ENCODE measurements at places on chromosomes 7 and 10. TPM values are rescaled to one million over a fixed set of nuclear protein-coding genes. Genes with fewer than 3 reads are reported as not detected.

DNA sequence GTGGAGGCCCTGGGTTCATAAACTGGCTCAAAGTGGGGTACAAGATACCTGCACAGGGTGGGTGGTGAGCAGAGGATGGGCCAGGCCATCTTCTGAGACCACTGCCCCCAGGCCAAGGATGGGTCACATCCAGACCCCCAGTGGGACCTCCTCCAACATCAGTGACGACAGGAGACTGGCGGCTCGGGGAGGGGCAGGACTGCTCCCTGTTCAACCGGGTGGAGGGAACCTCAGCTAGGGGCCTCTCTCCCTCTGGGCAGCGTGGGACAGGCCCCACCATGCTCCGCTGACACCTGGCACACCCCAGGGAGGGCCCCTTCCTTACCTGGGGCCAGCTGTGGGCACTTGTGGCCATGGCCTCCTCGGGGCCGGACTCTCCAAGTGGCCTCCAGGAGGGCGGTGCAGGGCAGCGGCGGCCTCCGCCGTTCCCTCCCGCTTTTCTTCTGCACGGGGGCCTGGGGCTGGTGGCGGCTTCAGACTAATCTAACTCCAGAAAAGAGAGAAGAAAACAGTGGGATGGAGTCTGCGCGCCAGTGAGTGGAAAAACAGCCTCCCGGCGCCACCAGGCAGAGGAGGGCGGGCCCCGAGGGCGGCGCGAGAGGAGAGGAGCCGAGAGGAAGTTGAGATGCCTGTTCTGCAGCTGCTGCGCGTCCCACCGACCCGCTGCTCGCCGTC lies at the start of gene CALHM2:
TSS of gene CALHM2 (minus strand) at position 540 of the 675 bp plus-strand sequence. CDS start 2,429 bp downstream, outside the sequence.
- H3K27ac ChIP-seq = peak within 1 kb of the TSS; percentile 92
- peaks cover 71% of the 10 kb centered on the region for H3K4me1 ChIP-seq
- H3K36me3 ChIP-seq = peaks cover 53% of the 10 kb centered on the region
- H3K4me3 ChIP-seq = peak within 1 kb of the TSS; percentile 98
- peak; percentile 74 for DNase-seq
- H3K27me3 ChIP-seq = no peaks in the 10 kb centered on the region

GRCh38 chr10:93390306-93391090 lies 91.6 kb downstream of the MYOF start:
- no peak for DNase-seq
- H3K36me3 ChIP-seq = no peaks in the 10 kb centered on the region
- no peak overlapping the region for H3K4me3 ChIP-seq
- no peaks in the 10 kb centered on the region for H3K27me3 ChIP-seq

DNA sequence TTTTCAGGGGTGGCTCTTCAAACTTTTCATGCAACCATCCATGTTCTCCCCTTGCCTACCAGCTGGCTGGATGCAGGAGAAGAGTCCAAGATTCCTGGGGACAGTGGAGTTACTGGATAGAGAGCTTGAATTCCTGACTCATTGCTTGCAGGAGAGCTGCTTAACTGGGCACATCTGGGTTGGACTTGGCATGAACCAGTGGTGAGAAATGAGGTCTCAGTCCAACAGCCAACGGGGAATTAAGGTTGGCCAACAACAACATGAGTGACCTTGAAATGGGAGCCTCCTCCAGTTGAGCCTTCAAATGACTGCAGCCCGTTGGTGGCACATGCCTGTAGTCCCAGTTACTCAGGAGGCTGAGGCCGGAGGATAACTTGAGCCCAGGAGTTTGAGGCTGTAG lies 58.1 kb upstream of the OPN4 start:
- no peak overlapping the region for H3K4me3 ChIP-seq
- H3K27me3 ChIP-seq = no peaks in the 10 kb centered on the region
- H3K27ac ChIP-seq = no peak overlapping the region
- DNase-seq = no peak
- no peaks in the 10 kb centered on the region for H3K36me3 ChIP-seq

GRM3 gene
- not detected for total RNA-seq

GRCh38 chr7:15947754-15948153 lies 261.3 kb upstream of the MEOX2 start:
- no peak overlapping the region for H3K4me3 ChIP-seq
- DNase-seq = no peak
- no peaks in the 10 kb centered on the region for H3K36me3 ChIP-seq

GRCh38 chr7:150420242-150420641 lies 30.2 kb upstream of the GIMAP8 start:
- H3K27ac ChIP-seq = no peak overlapping the region
- H3K36me3 ChIP-seq = no peaks in the 10 kb centered on the region
- peaks cover 4% of the 10 kb centered on the region for H3K27me3 ChIP-seq
- no peak for DNase-seq
- no peak overlapping the region for H3K4me3 ChIP-seq
- H3K4me1 ChIP-seq = peaks cover 10% of the 10 kb centered on the region

- no peak overlapping the region for H3K4me3 ChIP-seq
- H3K27me3 ChIP-seq = no peaks in the 10 kb centered on the region
- peaks cover 3% of the 10 kb centered on the region for H3K4me1 ChIP-seq
- H3K27ac ChIP-seq = no peak overlapping the region
- H3K36me3 ChIP-seq = no peaks in the 10 kb centered on the region
These were observed 50.5 kb downstream of the MRC1 start for GRCh38 chr10:17859492-17860156.

GRCh38 chr10:112753961-112754411 lies 196.1 kb upstream of the TCF7L2 start:
- no peaks in the 10 kb centered on the region for H3K4me1 ChIP-seq
- no peaks in the 10 kb centered on the region for H3K27me3 ChIP-seq
- H3K27ac ChIP-seq = no peak overlapping the region
- H3K36me3 ChIP-seq = no peaks in the 10 kb centered on the region

- no peaks in the 10 kb centered on the region for H3K27me3 ChIP-seq
- no peak overlapping the region for H3K4me3 ChIP-seq
- DNase-seq = no peak
- no peak overlapping the region for H3K27ac ChIP-seq
These were observed 10.2 kb downstream of the MYL10 start for GRCh38 chr7:101618916-101619315.

LMTK2 gene
- total RNA-seq = 10.2 TPM

DNA sequence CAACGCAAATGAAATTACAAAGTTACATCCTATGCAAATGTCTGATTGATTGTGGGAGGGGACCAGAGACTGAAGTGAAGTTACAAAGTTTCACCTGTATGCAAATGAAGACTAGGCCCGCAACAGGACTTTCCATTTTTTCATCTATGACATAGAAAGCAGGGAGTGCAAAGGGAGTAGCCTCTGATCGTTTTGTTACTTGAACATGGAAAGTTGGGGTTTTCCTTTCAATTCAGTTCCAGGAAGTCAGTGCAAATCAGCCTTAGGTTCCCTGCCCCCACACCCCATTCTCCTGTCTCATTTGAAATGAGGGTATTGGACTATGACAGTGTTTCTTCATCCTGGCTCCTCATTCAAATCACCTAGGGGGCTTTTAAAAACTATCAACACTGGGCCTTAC lies 96.9 kb upstream of the HABP2 start:
- DNase-seq = no peak
- H3K27ac ChIP-seq = no peak overlapping the region
- H3K4me3 ChIP-seq = no peak overlapping the region
- no peaks in the 10 kb centered on the region for H3K36me3 ChIP-seq
- no peaks in the 10 kb centered on the region for H3K4me1 ChIP-seq

DNA sequence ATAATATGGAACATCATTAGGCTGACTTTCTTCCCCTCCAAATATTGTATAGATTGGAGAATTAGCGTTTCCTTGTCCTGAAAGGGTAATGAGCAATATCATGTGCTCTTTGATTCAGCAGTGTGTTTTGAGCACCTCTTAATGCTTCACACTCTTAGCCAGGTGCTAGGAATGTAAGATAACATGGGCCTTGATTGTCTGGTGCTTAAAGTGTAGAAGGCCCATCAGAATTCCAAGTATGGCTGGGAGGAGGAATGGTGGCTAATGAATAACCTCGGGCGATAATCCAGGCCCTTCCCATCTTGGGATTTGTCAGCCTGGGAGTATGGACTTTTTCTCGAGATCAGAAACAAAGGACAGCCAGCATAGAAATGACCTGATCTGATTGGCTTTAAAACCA lies 8.6 kb downstream of the TSPAN13 start:
- H3K27me3 ChIP-seq = peaks cover 7% of the 10 kb centered on the region
- peaks cover 9% of the 10 kb centered on the region for H3K4me1 ChIP-seq

DNA sequence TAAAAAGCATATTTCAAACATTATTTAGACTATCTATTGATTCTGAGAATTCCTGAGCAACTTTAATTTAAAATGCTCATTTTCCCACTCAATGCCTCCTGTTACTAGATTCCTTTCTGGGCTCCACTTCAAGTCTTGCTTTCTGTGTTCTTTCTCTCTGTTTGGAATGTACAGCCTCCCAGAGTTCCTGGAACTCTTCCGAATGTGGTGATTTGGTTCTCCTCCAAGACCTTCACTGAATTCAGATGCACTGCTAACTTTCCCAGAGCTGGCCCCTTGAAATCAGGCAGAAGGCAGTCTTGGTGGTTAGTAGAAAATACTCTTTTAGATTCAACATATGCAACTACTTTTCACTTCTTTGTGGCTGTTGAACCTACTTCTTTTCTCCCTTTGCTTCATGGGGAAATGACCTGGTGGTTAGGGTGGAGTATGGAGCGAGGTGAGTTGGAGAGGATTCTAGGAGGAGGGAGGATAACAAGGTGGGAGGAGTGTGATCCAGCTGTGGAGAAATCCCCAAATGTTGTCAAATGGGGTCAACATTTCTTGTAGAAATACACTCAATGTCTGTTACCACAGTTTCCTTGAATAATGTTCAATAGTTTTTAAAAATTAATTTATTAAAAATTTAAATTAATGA lies 27.9 kb upstream of the CCDC7 start:
- H3K27ac ChIP-seq = no peak overlapping the region
- H3K36me3 ChIP-seq = no peaks in the 10 kb centered on the region
- H3K4me1 ChIP-seq = peaks cover 4% of the 10 kb centered on the region
- H3K4me3 ChIP-seq = no peak overlapping the region
- H3K27me3 ChIP-seq = peaks cover 5% of the 10 kb centered on the region
- DNase-seq = no peak

DNA sequence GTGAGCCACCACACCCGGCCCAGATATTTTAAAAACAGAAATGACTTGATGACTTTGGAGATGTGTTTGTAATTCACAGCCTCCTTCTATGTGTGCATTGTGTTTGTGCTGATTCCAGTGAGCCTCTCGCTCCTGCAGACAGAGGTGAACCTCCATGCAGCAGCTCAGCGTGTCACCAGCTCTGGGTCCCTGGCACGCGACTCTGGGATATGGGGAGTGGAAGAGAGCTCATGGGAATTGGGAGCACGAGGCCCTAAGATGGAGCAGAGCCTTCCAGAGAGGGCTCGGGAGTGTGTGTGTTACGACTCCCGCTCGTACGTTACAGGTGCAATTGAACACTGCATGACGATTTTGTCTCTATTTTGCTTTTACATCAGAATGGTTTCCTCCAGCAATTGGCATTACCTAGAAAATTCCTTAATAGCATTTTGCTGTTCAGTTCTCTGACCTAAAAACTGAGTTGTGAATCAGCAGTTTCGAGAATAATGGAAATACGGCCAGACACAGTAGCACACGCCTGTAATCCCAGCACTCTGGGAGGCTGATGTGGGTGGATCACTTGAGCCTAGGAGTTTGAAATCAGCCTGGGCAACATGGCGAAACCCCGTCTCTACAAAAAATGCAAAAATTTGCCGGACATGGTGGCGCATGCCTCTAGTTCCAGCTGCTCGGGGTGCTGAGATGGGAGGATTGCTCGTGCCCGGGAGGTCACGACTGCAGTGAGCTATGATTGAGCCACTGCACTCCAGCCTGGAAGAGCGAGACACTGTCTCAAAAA lies 204.6 kb downstream of the CUX1 start:
- no peaks in the 10 kb centered on the region for H3K36me3 ChIP-seq
- H3K27ac ChIP-seq = no peak overlapping the region
- H3K4me1 ChIP-seq = peaks cover 4% of the 10 kb centered on the region
- no peaks in the 10 kb centered on the region for H3K27me3 ChIP-seq

DNAH11 gene
- 2.3 TPM for total RNA-seq

HOXA7 gene
- not detected for total RNA-seq

GRCh38 chr7:120725376-120726039 lies 132.4 kb downstream of the TSPAN12 start:
- H3K27ac ChIP-seq = no peak overlapping the region
- no peak overlapping the region for H3K4me3 ChIP-seq
- no peaks in the 10 kb centered on the region for H3K36me3 ChIP-seq

- H3K4me1 ChIP-seq = no peaks in the 10 kb centered on the region
- no peak overlapping the region for H3K27ac ChIP-seq
- H3K36me3 ChIP-seq = no peaks in the 10 kb centered on the region
- no peaks in the 10 kb centered on the region for H3K27me3 ChIP-seq
- no peak overlapping the region for H3K4me3 ChIP-seq
These were observed 378.8 kb upstream of the ETV1 start for GRCh38 chr7:14368285-14368684.

PPP1R3A gene
- not detected for total RNA-seq

DNA sequence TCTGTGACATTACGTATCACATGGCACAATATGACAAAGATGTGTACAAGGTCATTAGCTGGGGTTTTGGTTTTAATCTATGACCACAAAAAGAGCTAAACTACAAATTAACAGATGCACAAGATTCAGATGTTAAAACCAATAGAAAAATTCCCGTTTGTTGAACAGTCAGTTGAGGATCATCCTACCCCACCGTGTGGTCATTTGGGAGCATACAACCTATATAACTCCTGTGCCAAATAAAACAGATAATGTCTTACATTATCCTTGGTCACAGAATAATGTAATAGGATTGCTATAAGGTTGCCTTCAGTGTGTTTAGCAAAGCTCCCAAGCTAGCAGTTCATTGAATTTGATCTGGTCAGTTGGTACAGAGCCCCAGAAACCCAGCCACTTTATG lies 28.2 kb downstream of the ASNS start:
- H3K27ac ChIP-seq = no peak overlapping the region
- no peaks in the 10 kb centered on the region for H3K36me3 ChIP-seq
- no peak for DNase-seq
- peaks cover 15% of the 10 kb centered on the region for H3K27me3 ChIP-seq
- H3K4me3 ChIP-seq = no peak overlapping the region
- H3K4me1 ChIP-seq = no peaks in the 10 kb centered on the region

LIPF gene
- total RNA-seq = not detected

KLLN gene
- 0.94 TPM for total RNA-seq

DNA sequence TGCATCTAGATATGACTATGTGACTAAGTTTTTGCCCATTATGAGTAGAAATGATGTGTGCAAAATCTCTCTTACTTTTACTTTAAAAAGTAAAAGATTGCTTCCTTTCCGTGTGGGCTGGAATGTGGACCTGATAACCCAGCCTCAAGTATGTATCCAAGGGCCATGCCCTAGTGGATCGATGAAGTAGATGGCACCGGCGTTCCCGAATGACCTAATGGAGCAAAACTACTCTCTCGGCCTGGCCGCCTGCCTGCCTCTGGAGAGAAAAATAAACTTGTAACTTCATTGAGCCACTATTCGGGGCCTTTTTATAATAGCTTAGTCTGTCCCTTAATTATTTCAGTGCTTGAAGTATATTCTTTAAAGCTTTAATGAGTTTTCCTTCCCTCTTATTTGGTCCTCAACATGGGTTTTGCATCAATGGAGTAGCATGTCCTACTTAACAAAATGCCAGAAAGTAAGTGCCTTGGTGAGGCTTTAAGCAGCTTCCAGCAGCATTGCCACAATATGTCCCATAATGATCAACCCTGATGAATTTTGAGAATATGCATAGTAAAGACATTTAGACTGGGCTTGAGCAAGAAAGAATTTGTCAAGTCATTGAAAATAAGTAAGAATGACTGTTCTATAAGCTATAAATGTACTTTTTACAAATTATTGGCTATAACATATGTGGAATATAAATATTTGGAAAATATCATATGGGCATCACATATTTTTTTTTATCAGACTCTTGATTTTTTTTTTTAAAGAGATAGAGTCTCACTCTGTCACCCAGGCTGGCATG lies 61.4 kb downstream of the PLXDC2 start:
- no peak for DNase-seq
- no peaks in the 10 kb centered on the region for H3K4me1 ChIP-seq
- H3K27ac ChIP-seq = no peak overlapping the region
- no peak overlapping the region for H3K4me3 ChIP-seq

FAM25A gene
- not detected for total RNA-seq
